ENCODE measurements at places on chromosomes 6 and 20.

- DNase-seq, result no peak
Measured at GRCh38 chr6:56193846-56194245, 53.5 kb downstream of the COL21A1 start.

DNA sequence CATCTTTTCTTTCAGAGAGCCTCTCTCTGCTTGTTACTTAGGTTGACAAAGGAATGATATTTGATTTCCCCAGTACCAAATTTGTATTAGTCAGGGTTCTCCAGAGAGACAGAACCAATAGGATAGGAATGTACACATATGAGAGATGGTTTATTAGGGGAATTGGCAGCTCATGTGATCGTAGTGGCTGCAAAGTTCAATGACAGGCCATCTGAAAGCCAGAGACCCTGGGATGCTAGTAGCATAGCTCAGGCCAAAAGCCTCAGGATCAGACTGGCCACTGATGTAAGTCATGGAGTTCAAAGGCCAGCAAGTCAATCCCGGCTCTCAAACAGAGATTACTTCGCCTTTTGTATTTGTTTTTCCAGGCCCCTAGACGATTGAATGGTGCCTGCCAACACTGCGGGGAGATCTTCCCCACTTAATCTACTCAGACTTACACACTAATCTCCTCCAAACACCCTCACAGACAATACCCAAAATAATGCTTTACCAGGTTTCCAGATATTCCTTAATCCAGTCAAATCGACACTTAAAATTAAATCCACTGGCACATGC lies 215.5 kb downstream of the ALDH8A1 start:
- DNase-seq, result no peak

GRCh38 chr20:12316794-12317193 lies 399.1 kb downstream of the BTBD3 start:
- no peak for DNase-seq

DNA sequence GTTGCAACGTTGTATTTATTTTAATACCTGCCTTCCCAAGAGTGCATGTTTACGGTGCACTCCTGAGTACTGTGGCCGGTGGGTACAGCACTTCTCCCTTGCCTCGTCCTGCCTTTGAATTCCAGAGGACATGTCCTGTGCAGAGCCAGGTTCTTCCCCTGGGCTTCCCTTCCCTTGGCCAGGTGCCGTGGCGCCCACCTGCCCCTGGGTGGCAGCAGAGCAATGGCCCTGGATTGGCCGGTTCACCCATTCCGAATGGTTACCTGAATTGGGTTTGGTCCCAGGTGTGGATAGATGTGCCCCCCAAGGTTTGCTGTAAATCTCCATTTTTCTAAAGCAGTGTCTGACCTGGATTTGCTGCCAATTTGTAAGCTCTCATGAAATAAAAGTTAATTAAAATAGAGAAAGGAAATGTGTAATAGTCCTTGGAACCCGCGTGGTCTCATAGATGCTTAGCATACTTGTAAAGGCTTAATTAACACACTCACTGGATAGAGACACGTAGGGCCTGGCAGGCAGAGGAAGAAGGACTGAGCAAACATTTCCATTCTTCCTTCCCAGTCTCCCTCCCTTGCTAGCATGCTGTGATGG lies 40.6 kb downstream of the DTD1 start:
- DNase-seq, result no peak

- no peak for DNase-seq
Measured at GRCh38 chr20:39264506-39265172, 302.5 kb downstream of the DHX35 start.

- DNase-seq, result no peak
Measured at GRCh38 chr6:160256445-160256844, 2.2 kb downstream of the SLC22A2 start.

DNA sequence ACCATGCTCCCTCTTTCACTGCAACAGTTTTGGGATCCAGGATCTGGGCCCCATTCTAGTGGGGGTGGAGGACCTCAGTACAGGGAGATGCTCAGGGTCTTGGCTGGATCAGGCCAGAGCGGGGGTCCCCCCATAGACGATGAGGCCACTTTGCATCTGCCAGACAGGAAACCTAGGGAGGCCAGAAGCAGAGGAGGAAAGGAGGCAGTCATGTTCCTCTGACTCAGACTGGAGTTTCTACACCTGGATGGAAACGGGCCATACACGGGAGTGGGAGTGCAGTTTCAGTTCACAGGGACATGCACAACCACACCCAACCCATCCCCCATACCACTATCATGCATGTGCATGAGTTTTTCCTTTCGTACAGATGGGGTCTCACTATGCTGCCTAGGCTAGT lies 3.6 kb upstream of the EMILIN3 start:
- no peak for DNase-seq

DNA sequence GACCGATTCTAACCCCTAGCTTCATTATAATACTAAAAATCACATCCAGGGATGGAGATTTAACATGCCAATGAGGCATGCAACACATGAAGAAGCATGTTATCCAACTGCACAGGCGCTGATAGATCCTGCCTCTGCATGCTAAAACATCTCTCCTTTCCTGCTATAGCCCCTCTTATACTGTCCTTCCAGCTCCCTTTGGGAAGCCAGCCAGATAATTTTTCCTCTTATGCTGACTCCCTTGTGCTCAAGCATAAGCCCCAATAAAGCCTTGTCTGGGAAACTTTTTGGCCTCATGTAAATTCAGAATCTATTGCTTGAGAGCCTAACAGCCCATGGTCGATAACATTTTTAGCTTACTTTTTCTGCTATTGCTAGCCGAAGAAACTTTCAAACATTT lies 404.3 kb downstream of the EPM2A start:
- no peak for DNase-seq

GRCh38 chr6:38155144-38155543 lies 335.6 kb downstream of the ZFAND3 start:
- no peak for DNase-seq

- DNase-seq, result no peak
Measured at GRCh38 chr20:14264869-14265268, 72.5 kb downstream of the FLRT3 start.

GRCh38 chr6:166341977-166342348 lies 382 bp downstream of the SFT2D1 start:
- DNase-seq, result no peak

DNA sequence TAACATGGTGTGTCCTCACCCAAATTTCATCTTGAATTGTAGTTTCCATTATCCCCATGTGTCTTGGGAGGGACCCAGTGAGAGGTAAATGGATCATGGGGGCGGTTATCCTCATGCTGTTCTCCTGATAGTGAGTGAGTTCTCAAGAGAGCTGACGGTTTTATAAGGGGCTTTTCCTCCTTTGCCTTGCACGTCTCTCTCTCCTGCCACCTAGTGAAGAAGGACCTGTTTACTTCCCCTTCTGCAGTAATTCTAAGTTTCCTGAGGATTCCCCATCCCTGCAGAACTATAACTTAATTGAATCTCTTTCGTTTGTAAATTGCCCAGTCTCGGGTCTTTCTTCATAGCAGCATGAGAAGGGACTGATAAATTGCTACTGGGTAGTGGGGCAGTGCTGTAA lies 789.3 kb downstream of the FRK start:
- no peak for DNase-seq

- no peak for DNase-seq
Measured at GRCh38 chr20:38165089-38165965, at the start of gene TGM2. TGM2 (minus strand) TSS chr20:38165270; CDS start chr20:38165198, 72 bp downstream.

- no peak for DNase-seq
Measured at GRCh38 chr6:154783229-154783628, 50.0 kb downstream of the SCAF8 start.

DNA sequence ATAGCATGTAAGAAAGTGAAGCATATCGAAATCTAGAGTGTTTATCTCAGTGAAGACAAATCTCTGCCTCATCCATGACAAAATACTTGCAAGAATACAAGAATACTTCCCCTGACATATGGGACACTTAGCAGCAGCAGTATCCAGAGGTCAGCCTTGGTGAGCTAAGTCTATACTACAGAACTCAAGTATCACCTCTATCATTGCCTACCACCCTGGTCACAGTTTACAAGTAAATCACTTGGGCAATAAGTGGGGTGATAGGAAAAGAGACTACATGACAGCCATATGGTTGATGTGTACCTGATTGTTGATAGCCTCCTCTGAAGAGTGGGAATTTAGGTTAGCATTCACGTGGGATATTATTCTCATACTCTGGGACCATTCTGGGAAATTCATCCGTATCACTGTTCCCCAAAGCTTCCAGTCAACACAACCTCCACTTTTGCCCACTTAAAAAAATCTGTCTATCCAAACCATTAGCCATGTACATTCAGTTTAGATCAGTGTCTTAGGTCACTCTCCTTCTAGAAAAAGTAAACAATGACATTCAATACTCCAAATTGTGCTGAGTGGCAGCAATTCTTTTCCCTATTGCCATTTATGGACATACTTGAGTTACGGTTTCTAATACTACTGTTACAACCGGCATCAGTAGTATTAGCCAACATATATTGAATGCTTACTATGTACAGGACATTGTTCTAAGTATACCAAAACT lies 118.2 kb upstream of the PRSS16 start:
- DNase-seq, result no peak

DNA sequence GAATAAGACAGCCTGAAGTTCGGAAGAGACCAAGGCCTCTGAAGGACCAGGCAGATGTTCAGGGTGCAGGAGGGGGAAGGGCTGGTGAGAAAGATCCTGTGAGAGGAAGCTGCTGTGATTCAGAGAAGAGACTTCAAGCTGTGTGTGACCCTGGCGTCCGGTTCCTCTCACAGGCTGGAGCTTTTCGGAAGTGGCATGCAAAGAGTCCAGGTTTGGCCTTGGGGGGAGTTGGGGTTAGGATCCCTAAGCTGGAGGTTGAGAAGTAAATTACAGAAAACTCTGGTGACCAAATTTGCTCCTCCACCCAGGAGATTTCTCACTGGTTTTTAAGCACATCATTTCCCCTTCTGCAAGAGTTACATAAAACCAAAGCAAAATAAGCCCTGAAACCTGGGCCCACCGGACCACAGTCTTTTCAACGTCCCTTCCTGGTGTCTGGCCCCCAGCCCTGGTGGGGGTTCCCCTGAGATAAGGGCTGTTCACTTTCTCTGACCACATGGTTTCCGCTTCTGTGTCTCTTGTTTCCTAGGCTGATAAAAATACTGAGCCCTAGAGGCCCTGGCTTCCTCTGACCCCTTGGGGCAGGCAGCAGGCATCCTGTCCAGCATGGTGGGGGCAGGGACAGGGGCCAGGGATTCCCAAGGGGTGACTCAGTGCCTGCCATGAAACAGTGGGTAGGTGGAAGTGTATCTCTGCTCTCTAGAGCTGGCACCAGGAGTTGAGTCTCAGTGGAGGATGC lies 12.0 kb upstream of the LTA start:
- DNase-seq, result no peak

- DNase-seq, result no peak
Measured at GRCh38 chr20:62589720-62590119, 52.6 kb upstream of the SLCO4A1 start.

DNA sequence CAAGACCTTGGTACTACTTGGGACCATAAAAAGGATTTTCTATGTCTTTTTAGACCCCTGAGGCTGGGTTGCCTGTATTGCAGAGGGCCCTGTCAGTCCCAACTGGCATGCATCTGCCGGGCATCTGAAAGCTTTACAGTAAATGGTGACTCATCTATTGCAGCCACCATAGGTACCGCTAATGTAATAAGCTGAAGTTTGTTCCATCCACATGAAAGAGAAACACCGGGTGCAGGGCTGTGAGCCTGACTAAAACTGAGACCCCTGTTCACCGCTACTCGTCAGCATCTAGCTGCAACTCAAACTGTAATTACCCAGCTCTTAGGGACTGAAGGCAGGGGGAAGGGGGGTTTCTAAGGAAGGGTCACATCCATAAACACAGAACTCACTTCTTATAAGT lies 49.5 kb downstream of the TRERF1 start:
- DNase-seq, result no peak

DNA sequence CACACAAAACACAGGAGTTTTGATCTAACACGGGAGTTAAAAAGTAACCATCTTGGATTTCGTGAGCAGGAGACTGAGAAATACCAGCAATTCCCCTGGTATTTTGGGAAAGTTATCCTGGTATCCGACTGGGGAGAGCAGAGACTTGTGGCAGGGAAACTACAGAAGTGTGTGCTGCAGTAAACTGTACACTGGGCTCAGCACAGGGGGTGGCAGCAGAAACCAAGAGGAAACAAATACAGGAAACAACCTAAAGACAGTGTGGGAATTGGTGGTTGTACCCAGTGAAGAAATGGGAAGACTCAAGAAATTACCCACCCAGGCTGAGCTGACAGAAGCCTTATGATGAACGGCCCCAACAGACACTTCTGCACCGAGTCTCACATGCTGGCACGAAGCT lies 109.8 kb downstream of the CHD6 start:
- DNase-seq, result no peak

- no peak for DNase-seq
Measured at GRCh38 chr6:137816133-137816579, 50.9 kb upstream of the TNFAIP3 start.

GRCh38 chr20:35369804-35370203 lies 42.0 kb downstream of the UQCC1 start:
- DNase-seq, result no peak

DNA sequence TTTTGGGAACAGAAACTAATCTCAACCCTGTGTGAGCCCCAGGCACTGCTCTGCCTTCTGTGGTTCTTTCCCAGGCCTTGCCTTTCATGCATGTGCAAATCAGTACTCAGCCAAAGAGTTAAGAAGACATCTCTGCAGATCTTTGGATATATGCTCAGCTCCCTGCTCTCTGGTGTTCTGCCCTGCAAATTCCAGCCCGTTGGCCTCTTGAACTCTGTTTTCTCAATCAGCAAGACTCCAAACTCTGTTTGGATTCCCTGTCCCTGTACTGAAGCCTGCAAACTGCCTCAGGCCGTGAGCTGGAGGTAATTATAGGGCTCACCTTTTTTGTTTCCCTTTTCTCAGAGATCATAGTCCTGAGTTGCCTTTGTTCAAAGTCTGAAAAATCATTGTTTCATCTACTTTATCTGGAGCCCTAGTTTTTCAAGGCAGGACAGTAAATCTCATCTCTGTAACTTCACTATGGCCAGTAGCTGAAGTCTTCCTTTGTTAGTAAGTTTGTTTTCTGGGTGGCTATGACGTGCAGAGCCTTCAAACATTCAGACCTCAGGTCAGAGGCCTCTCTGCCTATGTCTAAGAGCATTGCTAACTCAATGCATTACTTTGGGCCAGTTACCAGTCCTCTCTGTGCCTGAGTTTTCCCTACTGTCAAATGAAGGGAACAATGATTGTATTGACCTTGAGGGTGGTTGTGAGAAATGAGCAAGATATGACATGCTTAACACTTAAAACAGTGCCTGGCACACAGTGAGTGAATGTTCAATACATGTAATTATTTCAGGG lies 15.9 kb upstream of the MDFI start:
- DNase-seq, result no peak

GRCh38 chr6:90178384-90178855 lies 118.2 kb downstream of the BACH2 start:
- no peak for DNase-seq

All from stimulated activated CD8-positive, alpha-beta memory T cell treated with anti-CD3 and anti-CD28 coated beads, Interleukin-7, amount 100 ng/mL, for 1 hour (primary cell).